Sigmoid colon (tissue), 7 donors: ENCODE measurements at places on chromosomes 13 and 19. TPM values are rescaled to one million over a fixed set of nuclear protein-coding genes. Genes with fewer than 3 reads are reported as not detected.
A peak's percentile ranks its signal among the peaks of the same experiment; 100 is the strongest.

- no peak for DNase-seq
These were observed 300.6 kb downstream of the COG6 start for GRCh38 chr13:39956036-39956435.

- DNase-seq, result no peak
These were observed 17.1 kb downstream of the ZNRF4 start for GRCh38 chr19:5472286-5472685.

- DNase-seq, result no peak
These were observed 12.1 kb upstream of the GPR4 start for GRCh38 chr19:45613926-45614725.

DNA sequence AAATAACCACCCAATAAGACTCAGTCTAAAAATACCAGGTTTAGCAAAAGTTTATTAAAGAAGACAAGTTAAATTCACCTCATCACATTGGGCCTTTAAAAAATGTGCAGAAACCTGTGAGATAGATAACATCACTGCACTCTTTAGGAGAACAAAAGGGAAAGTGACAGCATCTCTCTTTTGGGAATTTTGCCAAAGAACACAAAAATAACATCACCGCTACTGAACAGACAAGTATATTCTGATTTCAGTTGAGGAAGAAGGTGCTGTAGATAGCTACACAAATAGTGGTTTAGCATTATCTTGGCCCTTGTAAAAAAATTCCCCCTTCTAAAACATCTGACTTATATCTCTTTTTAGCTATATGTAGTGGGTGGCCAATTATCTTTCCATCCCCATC lies 244.7 kb downstream of the VWA8 start:
- no peak for DNase-seq

DNA sequence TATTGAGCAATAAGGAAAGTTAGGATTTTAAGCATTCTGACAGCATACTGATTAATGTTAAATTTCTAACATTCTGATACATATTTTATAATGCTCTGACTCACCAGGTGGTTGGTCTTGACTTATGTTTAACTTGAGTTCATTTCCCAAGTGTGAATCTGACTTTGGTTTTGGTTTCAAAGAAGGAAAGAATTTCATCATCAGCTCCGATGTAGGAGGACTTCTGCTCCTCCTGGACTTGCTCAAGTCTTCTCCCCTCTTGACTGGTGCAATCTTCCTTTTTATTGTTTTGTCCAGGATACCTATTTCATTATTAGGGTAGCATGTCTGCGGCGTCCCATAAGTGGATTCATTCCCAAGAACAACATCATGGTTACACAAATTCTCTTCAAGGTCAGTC lies 141.3 kb downstream of the RNF17 start:
- DNase-seq, result no peak

DNA sequence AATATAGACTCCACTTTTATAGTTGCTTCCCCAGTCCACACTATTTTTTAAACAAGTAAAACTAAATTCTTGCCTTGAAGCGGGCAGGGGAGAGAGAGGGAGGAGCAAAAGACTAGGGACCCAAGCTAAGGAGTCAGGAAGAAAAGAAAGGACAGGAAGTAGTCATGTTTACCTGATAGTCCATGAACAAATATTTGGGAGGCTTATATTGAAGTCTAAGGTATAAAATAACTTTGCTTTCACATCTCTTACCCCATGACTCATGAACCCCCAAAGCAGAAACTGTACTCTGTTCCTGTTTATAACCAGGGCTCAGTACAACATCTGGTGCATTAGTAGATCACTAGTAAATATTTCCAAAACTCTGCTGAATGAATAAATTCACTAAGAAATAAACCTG lies 67.3 kb downstream of the ZAR1L start:
- DNase-seq, result no peak

DNA sequence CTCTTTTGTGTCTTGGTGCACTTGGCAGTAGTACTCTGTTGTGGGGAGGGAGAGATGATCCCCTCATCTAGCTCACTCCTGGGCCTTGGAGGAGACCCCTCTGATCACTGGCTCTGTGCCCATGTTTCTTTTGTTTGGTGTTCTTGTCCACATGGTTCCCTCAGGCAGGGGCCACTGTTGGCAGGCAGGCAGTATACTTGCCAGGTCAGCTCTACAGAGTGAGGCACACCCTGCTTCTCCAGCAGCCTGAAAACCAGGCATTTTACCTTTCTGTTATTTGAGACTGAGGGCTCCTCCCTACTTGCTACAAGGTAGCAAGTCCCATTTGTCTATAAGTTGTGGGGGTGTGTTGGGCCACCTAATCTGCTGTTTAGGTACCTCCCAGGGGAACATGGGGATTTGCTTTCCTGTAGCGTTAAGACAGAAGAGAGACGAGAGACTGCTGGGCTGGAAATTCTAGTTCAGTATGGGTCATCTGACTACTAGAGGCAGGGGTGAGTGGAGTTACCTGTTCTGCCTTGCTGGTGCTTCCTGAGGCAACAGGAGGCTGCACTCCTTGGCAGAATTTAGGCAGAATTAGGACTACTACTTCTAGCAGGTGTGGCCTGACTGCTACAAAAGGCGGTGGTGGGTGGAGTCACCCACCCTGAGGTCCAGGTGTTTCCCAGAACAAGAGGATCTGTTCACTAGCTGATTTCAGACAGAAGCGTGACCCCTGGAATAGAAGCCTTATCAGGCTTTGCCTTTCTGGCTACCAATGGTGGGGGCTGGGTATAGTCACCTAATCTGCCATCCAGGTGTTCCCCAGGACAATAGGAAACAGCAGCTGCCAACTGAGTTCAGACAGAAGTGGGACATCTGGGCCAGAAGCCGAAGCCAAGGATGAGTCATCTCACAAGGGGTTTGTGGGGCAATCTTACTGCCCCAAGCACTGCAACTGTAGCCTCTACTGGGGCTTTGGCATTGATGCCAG lies 843.0 kb upstream of the ATXN8OS start:
- no peak for DNase-seq

GRCh38 chr13:72839831-72840426 lies 58.0 kb downstream of the PIBF1 start:
- no peak for DNase-seq

GRCh38 chr19:41915776-41916414 lies 12.4 kb downstream of the ERFL start:
- DNase-seq, result no peak

- no peak for DNase-seq
These were observed 95.4 kb downstream of the COL4A2 start for GRCh38 chr13:110402299-110403069.

DNA sequence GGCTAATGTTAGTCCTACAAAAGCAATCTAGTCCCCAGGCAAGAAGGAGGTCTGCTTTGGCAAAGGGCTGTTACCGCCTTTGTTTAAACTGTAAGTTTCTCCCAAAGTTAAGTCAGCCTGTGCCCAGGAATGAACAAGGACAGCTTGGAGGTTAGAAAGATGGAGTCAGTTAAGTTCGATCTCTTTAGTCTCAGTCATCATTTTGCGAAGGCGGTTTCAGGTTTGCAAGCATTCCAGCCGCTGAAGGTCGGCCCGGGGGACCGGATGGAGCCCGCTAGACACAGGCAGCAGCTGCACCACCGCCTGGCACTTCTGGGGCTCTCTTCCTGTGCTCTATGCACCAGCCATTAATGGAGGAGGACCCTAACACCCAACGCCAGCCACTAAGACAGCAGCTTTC lies 91.3 kb downstream of the STK24 start:
- DNase-seq, result no peak

DNA sequence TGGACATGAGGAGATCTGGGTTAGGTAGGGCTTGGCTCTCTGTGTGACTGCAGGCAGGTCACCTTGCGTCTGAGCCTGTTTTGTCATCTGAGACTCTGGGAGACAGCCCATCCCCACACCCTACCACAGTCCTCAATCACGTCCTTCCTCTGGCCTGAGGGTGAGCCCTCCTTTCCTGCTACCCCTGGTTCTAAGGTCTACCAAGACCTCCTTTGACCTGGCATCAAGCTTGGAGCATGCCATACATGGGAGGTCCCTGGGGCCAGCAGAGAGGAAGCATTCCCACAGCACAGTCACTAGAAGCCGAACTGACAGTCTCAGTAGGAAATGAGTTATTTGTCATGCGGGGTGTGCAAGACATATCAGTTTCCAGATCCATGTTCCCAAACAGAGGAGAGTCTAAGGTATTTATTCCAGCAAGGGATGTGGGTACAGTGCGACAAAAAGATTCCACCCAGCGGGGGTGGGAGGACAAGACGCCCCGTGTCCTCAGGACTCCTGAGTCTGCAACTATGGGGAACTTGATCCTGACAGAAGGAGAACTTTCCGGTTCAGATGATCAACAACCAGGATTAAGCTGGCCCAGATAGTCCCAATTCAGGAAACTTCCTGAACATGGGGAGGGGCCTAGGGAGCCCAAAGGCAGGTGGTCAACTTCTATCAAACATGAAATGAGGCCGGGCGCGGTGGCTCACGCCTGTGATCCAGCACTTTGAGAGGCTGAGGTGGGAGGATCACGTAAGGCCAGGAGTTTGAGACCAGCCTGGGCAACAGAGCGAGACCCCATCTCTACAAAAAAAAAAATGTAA lies 9.5 kb downstream of the ARRDC2 start:
- no peak for DNase-seq

- peak; percentile 20 for DNase-seq
These were observed 7.2 kb upstream of the LILRB3 start for GRCh38 chr19:54230031-54230430.

DNA sequence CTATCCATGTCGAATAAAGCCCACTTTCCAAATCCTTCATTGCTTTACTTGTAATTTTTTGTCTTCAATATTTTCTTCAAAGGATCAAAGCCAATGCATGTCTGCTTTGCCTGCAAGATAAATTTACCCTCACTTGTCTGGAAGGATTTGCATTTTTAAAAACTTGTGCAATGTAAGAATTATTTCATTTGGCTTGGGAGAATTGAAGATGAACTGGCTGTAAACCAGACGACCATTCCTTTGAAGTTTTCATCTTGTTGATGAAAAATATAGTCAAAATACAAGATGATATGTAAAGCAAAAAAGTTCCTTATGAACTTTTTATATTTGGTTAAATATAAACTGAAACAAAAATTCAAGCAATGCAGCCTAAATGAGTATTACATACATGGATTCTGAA lies 225.0 kb downstream of the SLITRK1 start:
- DNase-seq, result no peak

- no peak for DNase-seq
These were observed 262.8 kb downstream of the FOXO1 start for GRCh38 chr13:40403509-40404241.

GRCh38 chr19:28504727-28505126 lies 708.2 kb downstream of the UQCRFS1 start:
- DNase-seq, result peak; percentile 40

GRCh38 chr19:29967623-29968022 lies 25.6 kb downstream of the URI1 start:
- no peak for DNase-seq

GRCh38 chr19:53980539-53981375 lies 10.7 kb upstream of the CACNG6 start:
- DNase-seq, result no peak

DNA sequence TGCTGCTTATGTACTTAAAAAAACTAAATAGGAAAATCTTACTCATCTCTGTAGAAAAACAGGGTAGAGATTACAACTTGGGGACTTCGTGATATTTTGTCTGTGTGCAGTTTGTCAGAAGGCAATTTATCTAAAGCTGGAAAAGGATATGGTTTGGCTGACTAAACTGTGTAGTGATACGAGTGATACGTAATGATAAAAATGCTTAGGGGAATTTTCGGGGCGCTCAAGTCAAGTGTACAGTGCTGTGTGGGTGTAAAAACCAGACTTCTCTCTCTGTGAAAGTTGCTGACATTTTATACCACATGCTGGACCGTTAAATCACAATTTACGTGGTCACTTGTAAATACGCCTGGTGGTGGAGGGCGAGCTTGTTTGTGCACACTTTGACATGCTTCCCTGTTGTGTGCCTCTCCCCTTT lies 221.7 kb downstream of the KCNRG start:
- no peak for DNase-seq

GRCh38 chr13:33845572-33846302 lies 27.8 kb downstream of the RFC3 start:
- no peak for DNase-seq

DNA sequence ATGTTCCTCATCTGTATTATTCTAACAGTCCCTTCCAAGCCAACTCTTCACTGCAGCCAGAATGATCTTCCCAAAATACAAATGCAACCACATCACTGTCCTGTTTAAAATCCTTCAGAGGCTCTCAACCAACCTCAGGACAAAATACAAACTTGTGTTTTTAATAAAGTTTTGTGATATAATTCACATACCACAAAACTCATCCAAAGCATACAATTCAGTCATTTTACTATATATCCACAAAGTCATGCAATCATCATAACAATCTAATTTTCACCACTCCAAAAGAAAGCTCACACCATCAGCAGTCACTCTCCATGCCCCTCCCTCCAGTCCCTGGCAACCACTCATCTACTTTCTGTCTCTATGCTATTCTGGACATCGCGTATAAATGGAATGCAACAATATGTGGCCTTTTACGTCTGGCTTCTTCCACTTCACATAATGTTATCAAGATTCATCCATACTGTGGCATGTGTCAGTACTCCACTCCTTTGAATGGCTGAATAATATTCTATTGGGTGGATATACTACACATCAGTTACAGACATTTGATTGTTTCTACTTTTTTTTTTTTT lies 81.7 kb upstream of the DOCK9 start:
- DNase-seq, result no peak

DNA sequence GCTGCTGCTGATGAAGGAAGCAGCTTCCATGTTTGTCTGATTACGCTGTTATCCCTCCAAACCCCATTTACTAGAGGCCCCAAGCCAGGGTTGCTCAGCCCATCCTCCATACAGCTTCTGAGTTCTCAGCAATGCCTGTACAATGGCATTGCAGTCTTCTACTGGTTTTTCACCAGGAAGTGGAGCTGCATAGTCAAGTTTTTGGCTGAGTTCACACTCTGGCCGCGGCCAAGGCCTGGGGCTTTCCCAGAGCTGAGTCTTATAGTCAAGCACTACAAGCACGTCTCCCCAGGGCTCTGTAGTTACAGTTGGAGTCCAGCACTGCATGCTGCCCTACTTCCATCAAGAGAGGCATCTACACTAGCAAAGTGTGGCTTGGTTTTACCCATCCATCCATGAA lies 182.5 kb downstream of the POU4F1 start:
- no peak for DNase-seq

GRCh38 chr13:97266332-97266731 lies 44.2 kb downstream of the MBNL2 start:
- DNase-seq, result no peak

- no peak for DNase-seq
These were observed 46.9 kb upstream of the UBE2L5 start for GRCh38 chr13:30375265-30375835.

TSSK6 gene
- 1.4 TPM for total RNA-seq

CDC42EP5 gene
- 12.8 TPM for total RNA-seq

GAPDHS gene
- not detected for total RNA-seq

ZNF8 gene
- total RNA-seq, result 4.9 TPM

NPAS1 gene
- total RNA-seq, result not detected

ONECUT3 gene
- total RNA-seq, result not detected

ZNF580 gene
- 45.5 TPM for total RNA-seq

ANGPTL8 gene
- not detected for total RNA-seq

KDELR1 gene
- 61.5 TPM for total RNA-seq

GNG7 gene
- total RNA-seq, result 8.0 TPM

LRRC4B gene
- total RNA-seq, result 2.3 TPM

SBK2 gene
- total RNA-seq, result not detected
